ENCODE measurements at places on chromosomes 16 and 17. TPM values are rescaled to one million over a fixed set of nuclear protein-coding genes. Genes with fewer than 3 reads are reported as not detected.

EFCAB5 gene
- total RNA-seq, result 0.57 TPM

DNA sequence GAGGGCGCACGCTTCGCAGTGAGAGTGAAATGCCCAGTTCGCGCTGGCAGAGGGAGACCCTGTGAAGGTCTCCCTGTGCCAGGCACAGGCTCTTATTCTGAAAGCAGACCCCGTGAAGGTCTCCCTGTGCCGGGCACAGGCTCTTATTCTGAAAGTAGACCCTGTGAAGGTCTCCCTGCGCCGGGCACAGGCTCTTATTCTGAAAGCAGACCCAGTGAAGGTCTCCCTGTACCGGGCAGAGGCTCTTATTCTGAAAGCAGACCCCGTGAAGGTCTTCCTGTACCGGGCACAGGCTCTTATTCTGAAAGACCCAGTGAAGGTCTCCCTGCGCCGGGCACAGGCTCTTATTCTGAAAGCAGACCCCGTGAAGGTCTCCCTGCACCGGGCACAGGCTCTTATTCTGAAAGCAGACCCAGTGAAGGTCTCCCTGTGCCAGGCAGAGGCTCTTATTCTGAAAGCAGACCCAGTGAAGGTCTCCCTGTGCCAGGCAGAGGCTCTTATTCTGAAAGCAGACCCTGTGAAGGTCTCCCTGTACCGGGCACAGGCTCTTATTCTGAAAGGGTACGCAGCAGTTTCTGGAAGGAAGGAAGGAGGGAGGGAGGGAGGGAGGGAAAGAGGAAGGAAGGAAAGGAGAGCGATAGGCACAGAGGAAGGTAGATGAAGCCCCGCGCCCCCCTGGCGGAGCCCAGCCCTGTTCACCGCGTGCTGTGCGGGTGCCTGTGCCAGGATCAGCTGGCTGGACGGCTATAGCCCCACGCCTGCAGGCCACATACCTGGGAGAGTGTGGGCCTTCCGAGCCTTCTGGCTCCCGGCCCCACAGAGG, 55.3 kb downstream of the WDR45B start:
- DNase-seq, result peak; percentile 81

DNA sequence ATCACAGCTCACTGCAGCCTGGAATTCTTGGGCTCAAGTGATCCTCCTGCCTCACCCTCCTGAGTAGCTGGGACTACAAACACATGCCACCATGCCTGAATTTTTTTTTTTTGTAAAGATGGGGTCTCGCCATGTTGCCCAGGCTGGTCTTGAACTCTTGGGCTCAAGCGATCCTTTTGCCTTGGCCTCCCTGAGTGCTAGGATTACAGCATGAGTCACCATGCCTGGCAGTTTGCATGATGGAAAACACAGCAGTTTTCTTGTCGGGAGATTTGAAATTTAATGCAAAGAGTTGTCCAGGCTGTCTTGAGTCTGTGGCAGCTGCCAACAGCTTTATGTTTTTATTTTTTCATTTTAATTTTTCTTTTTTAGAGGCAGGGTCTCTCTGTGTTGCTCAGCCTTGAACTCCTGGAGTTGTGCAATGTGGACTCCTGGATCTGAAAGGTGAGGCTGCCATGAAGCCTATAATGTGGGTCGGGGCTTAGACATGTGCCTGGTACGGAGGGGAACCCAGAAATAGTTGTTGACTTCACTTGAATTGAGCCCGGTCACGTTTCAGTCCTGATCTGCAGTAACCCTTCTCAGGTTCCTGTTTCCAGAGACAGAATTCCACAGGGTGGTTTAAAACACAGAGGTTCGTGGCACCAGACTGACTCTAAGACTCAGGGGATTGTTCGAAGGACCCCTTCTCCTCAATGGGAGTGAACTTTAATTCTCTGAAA, 18.7 kb downstream of the CD300A start:
- DNase-seq, result no peak

XAF1 gene
- total RNA-seq, result 10.4 TPM

DNA sequence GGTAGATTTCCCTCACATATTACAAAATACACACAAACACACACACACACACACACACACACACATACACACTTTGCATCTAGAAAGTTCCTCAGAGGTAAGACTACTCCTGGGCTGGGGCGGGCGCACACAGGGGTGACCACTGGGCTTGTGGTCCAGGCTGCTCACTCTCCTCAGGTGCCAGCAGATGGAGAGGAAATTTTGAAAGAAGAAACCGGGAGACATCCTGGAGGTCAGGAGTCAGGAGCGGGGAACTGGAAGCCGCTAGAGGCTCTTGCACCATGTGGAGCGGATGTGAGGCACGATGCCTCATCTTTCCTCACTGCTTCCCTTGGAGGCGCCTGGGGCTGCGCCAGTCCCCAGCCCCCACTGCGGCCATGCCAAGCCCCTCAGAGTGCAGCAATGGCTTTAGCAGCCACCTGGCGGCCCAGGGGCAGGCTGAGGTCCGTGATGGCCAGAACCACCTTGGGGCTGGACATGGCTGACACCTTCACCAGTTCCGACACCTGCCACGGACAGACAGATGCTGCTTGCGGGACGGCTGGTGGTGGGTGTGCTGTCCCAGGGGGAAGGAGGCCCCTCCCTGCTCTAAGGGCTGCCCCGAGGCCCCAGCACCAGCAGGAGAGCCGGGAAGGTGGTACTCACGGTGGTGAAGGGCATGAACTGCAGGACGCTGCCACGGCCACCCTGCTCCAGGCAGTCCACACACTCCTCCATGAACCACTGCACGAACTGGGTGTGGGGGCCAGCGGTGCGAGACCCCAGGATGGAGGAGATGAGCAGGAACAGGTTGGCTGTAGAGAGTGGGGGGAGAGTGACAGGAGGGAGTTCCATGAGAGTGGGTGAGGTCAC, 4.1 kb downstream of the CSF3 start:
- no peak for DNase-seq

GRCh38 chr16:81484908-81485624, 40.5 kb downstream of the CMIP start:
- no peak for DNase-seq

DNA sequence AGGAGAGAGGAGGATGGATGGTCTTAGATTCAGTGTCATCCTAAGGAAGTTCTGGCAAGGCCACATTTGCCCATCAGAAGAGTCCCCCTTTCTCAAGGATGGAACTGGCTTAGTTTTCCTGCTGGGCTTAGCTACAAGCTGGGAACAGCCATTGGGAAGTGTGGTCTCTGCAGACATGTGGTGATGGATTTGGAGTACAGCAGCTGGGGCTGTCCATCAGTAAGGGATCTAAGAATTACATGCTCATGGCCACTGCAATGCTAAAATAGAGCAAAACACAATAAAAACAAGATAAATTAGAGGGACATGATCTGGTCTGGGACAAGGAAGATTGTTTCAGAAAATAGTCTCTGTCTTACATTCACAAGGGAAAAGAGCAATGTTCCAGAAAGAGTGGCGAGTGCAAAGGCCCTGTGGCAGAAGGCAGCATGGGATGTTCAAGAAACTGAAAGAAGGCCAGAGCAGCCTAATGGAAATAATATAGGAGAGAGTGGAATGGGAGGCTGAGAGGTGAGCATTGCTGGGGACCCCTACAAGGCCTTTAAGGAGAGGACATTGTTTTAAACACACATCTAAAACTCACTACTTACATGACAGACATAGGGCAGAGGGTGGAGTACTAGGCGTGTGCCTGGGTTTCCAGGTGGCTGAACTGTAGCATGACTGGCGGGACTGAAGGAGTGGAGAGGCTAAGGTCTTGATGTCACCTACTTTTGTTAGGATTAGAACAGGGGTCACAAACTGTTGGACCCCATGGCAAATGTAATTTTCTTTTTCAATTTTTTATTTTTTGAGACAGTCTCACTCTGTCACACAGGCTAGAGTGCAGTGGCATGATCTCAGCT, 17.0 kb upstream of the TOX3 start:
- no peak for DNase-seq

MT1A gene
- total RNA-seq, result 6.9 TPM

KRT15 gene
- total RNA-seq, result 138 TPM

- DNase-seq, result no peak
Observed at GRCh38 chr17:82780195-82780594, 28.3 kb downstream of the TBCD start.

DNA sequence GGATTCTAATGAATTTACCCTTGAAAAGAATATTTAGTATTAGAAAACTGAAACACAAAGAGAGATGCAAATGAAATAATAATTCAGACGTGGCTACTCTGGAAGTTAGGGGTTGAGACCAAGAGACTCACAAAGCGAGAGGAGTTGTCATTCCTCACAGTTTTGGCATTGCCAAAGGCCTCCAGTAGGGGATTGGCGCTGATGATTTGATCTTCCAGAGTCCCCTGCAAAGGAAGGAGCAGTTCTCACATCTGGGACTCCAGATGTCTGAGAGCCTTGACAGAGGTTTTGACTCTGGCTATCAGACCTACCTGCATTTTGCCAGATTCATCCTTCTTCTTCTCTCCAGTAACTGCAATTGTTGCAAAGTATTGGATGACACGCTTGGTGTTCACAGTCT, 6.6 kb downstream of the MYH8 start:
- DNase-seq, result no peak

- DNase-seq, result no peak
Observed at GRCh38 chr17:30393911-30394867, 15.5 kb downstream of the CPD start.

PRSS8 gene
- 118 TPM for total RNA-seq

RASD1 gene
- 175 TPM for total RNA-seq

DBF4B gene
- 5.3 TPM for total RNA-seq

DNA sequence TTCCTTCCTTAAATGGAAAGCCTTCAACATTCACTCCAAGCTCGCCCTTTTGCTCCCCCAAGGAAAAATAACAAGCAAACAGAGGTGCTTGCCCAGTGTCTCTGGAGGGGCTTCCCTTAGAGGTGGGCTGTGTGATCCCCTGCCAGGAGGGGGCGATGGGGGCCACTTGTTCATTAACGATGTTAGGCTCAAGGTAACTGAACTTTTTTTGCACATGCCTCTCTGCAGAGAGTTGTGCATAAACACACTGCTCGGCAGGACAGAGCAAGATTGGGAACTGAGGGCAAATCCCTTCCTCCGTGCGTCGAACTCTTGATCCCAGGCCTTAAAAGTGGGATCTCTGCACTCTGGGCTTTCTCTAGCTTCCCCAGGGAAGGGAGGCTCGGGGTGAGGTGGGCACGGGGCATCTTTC, 15.5 kb upstream of the NAGLU start:
- no peak for DNase-seq

DNA sequence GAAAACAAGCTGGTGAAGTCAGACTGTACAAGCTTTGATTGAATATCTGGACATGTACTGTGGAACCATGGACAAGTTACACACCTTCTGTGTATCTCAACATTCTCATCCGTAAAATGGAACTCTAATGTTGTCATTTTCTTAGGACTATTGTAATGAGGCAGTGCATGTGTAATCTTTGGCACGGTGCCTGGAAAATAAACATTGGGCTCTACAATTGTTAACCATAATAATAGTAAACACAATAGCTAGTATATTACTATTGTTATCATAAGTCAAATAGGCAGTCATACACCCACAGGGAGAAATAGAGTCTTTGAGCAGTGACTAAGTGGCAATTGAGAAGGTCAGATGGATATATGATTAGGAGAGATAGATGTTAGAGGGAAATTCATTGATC, 39.8 kb upstream of the ANKFN1 start:
- DNase-seq, result no peak

DHRS11 gene
- 8.2 TPM for total RNA-seq

DNA sequence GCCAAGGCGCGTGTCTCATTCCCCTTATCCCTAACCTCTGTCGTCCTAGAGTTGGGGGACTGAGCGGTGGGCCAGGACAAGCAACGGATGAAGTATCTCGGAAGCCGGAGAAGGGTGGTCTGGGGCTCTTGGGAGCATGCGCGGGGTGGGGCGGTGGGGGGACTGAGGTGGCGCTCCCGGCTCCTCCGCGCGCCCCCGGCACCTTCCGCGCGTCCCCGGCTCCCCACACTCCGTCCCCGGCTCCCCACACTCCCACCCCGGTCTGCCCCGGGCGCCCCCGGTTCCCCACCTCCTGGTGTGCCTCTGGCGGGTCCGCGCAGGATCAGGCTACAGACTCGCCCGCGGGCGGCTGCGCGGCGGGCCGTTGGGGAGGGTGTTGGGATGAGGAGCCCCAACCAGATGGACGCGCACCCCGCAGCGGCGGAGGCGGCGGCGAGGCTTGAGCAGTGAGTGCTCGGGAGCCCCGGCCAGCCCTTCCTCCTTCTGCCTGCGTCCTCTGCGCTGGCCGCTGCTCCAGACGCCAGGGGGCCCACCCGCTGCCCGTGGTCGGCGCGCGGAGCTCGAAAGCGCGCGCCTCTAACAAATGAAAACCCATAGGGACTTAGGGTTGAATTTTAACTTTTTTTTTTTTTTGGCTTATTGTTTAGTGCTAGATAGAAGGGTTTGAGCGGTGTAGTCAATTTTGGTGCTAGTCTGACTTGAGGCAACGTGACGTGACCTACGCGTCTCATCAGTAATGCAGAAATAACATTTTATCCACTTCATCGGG, 5.6 kb upstream of the CRYM start:
- DNase-seq, result peak; percentile 58

MT4 gene
- not detected for total RNA-seq

DNA sequence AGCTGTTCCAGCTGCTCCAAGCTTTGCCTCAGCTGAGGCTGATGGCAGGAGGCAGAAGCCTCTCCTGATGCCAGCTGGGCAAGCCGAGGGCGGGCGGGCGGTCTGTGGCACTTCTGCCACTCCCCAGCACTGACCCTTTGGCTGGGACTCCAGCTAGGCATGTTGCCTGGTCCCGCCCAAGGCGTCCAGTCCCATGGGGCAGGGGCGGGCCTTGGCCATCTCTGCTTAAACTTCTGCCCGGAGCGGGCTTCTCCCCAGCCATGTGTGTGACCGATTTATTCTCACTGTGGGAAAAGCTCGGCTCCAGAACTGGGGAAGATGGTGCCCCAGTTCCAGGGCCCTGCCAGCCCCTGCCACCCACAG, 349.1 kb downstream of the SEC14L1 start:
- peak; percentile 58 for DNase-seq

ENPP7 gene
- total RNA-seq, result not detected

DNA sequence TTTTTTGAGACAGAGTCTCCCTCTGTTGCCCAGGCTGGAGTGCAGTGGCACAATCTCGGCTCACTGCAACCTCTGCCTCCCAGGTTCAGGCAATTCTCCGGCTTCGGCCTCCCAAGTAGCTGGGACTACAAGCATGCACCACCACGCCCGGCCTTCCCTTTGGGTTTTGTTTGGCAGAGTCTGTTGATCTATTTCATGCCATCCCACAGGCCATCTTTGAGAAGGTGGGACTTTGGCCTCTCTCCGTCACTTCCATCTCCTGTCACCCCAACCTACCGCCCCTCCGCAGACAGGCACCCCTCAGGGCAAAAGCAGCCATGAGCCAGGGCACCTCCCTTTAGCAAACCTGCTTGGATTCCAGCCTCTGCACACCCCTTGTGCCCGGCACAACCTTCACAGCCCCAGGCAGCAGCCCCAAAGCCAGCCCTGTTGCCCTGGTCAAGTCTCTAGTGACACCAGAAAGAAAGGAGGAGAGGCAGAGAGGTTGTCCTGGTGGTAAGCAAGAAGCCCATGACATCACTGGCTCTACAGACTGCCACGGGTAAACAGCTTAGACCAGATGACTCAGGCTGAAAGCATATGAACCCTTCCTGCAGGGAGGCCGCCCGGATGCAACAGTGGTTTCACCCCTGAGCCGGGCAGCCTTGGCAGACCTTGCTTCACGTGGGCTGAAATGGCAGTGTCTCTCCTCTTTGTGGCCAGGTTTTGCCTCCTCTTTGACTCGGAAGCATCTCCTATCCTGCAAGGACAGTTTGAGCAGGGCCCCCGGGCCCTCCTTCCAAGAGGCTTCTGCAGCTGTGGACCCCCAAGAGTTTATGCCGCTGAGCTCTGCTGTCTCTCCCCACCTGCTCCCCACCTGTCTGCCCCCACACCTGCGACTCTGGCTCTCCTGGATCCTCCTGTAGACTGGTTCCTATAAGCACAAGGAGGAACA, 8.1 kb upstream of the TIMP2 start:
- no peak for DNase-seq

- no peak for DNase-seq
Observed at GRCh38 chr16:1395444-1396031, 19.0 kb downstream of the UNKL start.
